Breast epithelium (tissue), 4 donors: ENCODE measurements at places on chromosomes 2 and 18.

DNA sequence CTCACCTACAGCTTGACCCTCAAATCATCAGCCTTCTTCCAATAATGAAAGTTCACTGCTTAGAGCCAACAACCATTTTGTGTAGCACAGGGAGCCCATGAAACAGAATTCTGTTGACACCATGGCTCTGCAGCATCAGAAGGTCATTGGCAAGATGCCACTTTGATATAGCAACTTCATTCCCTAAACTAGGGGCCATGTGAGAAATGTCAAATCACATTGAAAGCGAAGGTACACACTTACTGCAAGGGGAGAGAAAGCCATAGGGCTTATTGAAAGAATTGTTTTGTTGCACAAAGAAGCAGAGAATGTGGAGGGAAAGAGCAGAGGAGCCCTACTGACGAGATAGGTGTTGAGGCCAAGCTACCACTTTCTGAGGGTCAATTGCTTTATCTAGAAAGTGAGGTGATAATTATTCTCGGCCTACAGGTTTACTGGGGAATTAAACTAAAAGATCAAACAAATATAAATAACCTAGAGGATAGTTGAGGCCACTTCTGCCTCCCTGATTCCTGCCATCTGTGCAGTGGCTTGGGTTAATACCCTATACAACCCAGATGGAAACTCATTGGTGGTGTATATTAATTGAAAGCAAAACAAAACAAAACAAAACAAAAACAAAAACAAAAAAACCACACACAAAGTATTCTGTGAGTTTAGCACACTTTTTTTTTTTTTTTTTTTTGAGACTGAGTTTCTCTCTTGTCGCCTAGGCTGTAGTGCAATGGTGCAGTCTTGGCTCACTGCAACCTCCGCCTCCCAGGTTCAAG is 5.9 kb upstream of the ABCA12 start:
- H3K4me3 ChIP-seq: no peak overlapping the region
- no peaks in the 10 kb centered on the region for H3K27me3 ChIP-seq
- no peak for DNase-seq
- H3K36me3 ChIP-seq: no peaks in the 10 kb centered on the region
- H3K4me1 ChIP-seq: no peaks in the 10 kb centered on the region

- H3K27me3 ChIP-seq: no peaks in the 10 kb centered on the region
- no peak for DNase-seq
- H3K4me3 ChIP-seq: no peak overlapping the region
- no peaks in the 10 kb centered on the region for H3K4me1 ChIP-seq
- no peak overlapping the region for H3K27ac ChIP-seq
- H3K36me3 ChIP-seq: no peaks in the 10 kb centered on the region
Observed at GRCh38 chr2:19216676-19217602, 141.5 kb downstream of the OSR1 start.

DNA sequence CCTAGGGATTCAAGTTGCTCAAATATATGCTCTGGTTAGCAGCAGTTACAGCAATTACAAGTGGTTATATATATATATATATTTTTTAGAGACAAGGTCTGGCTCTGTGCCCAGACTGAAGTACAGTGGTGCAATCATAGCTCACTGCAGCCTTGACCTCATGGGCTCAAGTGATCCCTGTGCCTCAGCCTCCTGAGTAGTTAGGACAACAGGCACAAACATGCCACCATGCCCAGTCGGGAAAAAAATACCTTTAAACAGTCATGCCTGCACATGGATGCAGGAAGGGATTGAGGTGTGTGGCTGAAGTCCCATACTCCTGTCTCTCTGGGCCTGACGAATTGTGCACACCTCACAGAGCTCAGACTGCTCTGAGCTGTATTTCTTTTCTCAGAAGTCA is 19.6 kb upstream of the DNAH7 start:
- H3K27me3 ChIP-seq: no peaks in the 10 kb centered on the region
- H3K36me3 ChIP-seq: no peaks in the 10 kb centered on the region

DNA sequence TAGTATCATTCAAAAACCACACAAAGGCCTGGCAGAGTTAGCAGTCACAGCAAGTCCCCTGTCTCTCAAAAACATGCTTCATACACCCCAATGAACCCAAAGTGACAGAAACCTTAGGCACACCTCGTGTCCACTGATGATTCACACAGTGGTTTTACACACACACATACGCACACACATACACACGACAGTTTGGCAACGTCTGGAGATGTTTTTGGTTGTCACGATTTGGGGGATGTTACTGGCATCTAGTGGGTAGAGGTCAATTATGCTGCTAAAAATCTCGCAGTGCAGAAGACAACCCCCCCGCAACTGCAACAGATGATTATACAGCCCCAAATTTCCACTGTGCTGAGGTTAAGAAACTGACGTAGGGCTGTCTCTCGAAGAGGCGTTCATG is 72.9 kb upstream of the PARD3B start:
- H3K27ac ChIP-seq: no peak overlapping the region
- H3K4me1 ChIP-seq: no peaks in the 10 kb centered on the region
- no peaks in the 10 kb centered on the region for H3K36me3 ChIP-seq
- no peak overlapping the region for H3K4me3 ChIP-seq
- DNase-seq: no peak
- H3K27me3 ChIP-seq: no peaks in the 10 kb centered on the region

DNA sequence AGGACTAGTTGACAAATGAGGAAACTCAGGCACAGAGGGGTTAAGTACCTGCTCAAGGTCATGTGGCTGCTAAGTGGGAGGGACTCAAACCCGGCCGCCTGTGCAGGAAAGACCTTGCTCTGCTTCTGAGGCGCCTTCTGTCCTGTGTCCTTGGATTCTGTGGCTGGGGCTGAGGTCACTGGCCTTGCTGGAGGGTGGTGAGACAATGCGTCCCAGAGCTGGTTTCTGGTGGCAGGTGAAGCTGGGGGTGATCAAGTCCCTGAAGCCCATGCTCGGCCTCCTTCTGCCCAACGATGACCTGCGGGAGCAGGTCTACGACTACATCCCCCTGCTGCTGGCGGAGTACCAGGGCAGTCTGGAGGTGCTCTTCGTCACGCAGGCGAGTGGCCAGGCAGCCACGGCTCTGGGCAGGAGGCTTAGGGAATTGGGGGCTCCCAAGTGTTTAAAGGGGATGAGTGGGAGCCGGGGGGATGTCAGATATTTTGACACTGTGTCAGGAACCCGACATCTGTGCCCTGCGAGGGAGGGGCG is 16.1 kb downstream of the MROH2A start:
- H3K4me3 ChIP-seq: no peak overlapping the region
- H3K27ac ChIP-seq: no peak overlapping the region
- H3K36me3 ChIP-seq: no peaks in the 10 kb centered on the region

- DNase-seq: no peak
- H3K4me1 ChIP-seq: no peaks in the 10 kb centered on the region
- no peak overlapping the region for H3K27ac ChIP-seq
- H3K27me3 ChIP-seq: no peaks in the 10 kb centered on the region
Observed at GRCh38 chr18:78773819-78774218, 205.8 kb upstream of the SALL3 start.

DNA sequence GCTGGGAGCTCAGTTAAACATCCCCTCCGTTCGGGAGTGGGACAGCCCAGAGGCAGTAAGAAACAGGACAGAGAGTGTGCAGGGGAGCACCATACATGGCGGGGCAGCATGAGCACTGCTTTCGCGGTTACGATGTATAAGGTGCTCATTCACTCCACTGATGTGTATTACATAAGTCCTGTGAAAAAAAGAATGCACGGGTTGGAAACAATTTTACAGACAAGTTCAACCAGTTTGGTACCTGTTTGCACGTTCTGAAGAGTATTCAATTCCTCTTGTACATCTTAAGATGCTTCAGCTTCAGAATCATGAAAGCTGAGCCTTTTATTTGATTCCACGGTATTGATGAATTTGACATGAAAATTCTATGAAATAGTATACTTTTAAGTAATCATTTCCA is 97.8 kb upstream of the NETO1 start:
- no peak overlapping the region for H3K27ac ChIP-seq
- no peaks in the 10 kb centered on the region for H3K36me3 ChIP-seq
- H3K4me3 ChIP-seq: no peak overlapping the region
- no peaks in the 10 kb centered on the region for H3K4me1 ChIP-seq

DNA sequence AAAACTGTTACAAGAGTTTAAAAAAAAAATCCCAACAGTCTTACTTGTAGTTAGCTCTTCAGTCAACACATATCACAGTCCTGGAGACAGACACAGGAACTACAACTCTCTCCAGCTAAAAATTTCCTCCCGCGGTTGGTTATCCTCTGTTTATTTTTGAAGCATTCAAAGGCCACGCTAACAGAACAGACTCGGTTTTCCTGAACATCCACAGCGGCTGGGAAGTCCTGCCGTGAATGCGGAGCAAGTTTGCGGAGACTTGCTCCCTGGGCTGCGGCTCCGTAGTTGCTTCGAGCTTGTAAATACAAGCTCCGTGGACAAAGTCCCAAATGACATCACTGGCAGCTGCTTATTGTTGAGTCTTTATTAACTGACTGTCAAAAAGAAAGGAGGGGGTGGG is at the start of gene NCKAP5:
Gene NCKAP5, minus strand, starts transcription at position 292 of the 400 bp plus-strand sequence. CDS start 50,937 bp downstream, outside the sequence.
- H3K27me3 ChIP-seq: no peaks in the 10 kb centered on the region
- H3K4me3 ChIP-seq: peak within 1 kb of the TSS; percentile 13
- no peaks in the 10 kb centered on the region for H3K36me3 ChIP-seq
- H3K27ac ChIP-seq: peak within 1 kb of the TSS; percentile 26
- peak; percentile 53 for DNase-seq
- no peaks in the 10 kb centered on the region for H3K4me1 ChIP-seq

- no peaks in the 10 kb centered on the region for H3K36me3 ChIP-seq
- no peaks in the 10 kb centered on the region for H3K27me3 ChIP-seq
- H3K4me3 ChIP-seq: peak overlapping the region; percentile 47
- no peak for DNase-seq
- H3K4me1 ChIP-seq: no peaks in the 10 kb centered on the region
- H3K27ac ChIP-seq: peak overlapping the region; percentile 81
Observed at GRCh38 chr2:64609227-64609941, 44.3 kb downstream of the SERTAD2 start.

DNA sequence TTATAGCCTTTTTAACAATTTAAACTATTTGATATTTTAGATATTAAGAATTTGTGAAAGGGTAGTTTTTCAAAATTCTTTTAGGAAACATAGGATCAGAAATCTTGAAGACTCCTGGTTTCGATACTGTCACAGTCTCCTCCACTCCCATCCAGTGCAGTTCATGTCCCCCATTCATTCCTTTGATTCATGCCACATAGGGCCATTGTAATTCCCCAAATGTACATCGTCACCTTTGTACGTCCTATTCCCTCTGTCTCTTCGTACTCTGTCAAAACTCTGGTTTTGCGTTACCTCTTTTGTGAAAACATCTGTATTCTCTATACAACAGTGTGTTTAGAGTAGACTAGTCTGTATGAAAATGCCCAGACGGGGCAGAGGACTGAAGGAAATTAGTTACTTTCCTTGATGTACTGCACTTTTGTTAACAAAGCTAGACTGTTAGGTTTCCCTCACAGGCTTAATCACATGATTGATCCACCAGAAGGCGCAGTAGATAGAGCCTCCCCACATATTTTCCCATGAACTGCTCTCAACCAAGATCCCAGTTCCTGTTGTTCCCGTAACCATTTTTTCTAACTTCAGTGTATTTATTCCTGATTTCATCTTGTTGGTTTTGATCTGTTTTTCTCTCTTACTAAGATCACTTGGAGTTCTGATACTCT is 2.5 kb downstream of the MRPL35 start:
- H3K36me3 ChIP-seq: no peaks in the 10 kb centered on the region
- DNase-seq: no peak
- no peaks in the 10 kb centered on the region for H3K4me1 ChIP-seq
- H3K27me3 ChIP-seq: no peaks in the 10 kb centered on the region
- H3K27ac ChIP-seq: no peak overlapping the region

- H3K4me1 ChIP-seq: no peaks in the 10 kb centered on the region
- no peak overlapping the region for H3K4me3 ChIP-seq
- no peak overlapping the region for H3K27ac ChIP-seq
- no peak for DNase-seq
- H3K36me3 ChIP-seq: no peaks in the 10 kb centered on the region
- no peaks in the 10 kb centered on the region for H3K27me3 ChIP-seq
Observed at GRCh38 chr18:45136381-45137086, 455.8 kb downstream of the SETBP1 start.

GRCh38 chr2:174004905-174005605 is 39.9 kb upstream of the SP3 start:
- no peaks in the 10 kb centered on the region for H3K27me3 ChIP-seq
- DNase-seq: no peak
- H3K36me3 ChIP-seq: no peaks in the 10 kb centered on the region
- H3K4me3 ChIP-seq: no peak overlapping the region
- H3K27ac ChIP-seq: peak overlapping the region; percentile 38
- no peaks in the 10 kb centered on the region for H3K4me1 ChIP-seq

- no peak overlapping the region for H3K4me3 ChIP-seq
- no peaks in the 10 kb centered on the region for H3K4me1 ChIP-seq
- H3K36me3 ChIP-seq: no peaks in the 10 kb centered on the region
- H3K27me3 ChIP-seq: no peaks in the 10 kb centered on the region
Observed at GRCh38 chr2:36174920-36175319, 180.7 kb upstream of the CRIM1 start.

GRCh38 chr2:132279344-132279743 is 117.6 kb upstream of the ANKRD30BL start:
- no peak overlapping the region for H3K4me3 ChIP-seq
- no peak overlapping the region for H3K27ac ChIP-seq
- H3K36me3 ChIP-seq: no peaks in the 10 kb centered on the region
- DNase-seq: no peak
- H3K4me1 ChIP-seq: no peaks in the 10 kb centered on the region

GRCh38 chr2:241372361-241372992 is 16.4 kb downstream of the FARP2 start:
- H3K27ac ChIP-seq: no peak overlapping the region
- no peaks in the 10 kb centered on the region for H3K4me1 ChIP-seq
- H3K4me3 ChIP-seq: no peak overlapping the region
- H3K27me3 ChIP-seq: no peaks in the 10 kb centered on the region

- H3K27ac ChIP-seq: peak overlapping the region; percentile 76
- peak overlapping the region; percentile 78 for H3K4me3 ChIP-seq
- H3K36me3 ChIP-seq: no peaks in the 10 kb centered on the region
- H3K4me1 ChIP-seq: no peaks in the 10 kb centered on the region
- no peaks in the 10 kb centered on the region for H3K27me3 ChIP-seq
- DNase-seq: no peak
Observed at GRCh38 chr2:60549238-60549927, 4.1 kb downstream of the BCL11A start.

DNA sequence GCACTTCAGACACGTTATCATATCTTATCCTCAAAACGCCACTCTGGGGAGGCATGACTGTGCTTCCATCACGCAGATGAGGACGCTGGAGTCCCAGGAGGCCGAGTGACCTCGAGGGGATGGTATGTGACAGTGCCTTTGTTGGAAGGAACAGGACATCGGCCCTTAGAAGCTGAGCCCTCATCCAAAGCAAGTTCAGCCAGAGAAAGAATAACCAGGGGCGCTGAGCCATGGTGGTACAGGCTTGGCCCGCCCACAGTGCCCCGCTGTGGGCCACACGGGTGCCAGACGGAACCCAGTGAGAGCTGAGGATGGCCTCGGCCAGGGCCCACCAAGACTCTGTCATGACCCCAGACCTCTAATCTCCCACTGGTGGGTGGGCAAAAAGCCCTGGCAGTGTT is 31.3 kb downstream of the HS1BP3 start:
- H3K4me1 ChIP-seq: peaks cover 31% of the 10 kb centered on the region
- H3K27ac ChIP-seq: peak overlapping the region; percentile 97
- peaks cover 3% of the 10 kb centered on the region for H3K36me3 ChIP-seq
- no peaks in the 10 kb centered on the region for H3K27me3 ChIP-seq
- no peak for DNase-seq
- H3K4me3 ChIP-seq: no peak overlapping the region
